ENCODE measurements at places on chromosomes 11 and 22.

GRCh38 chr11:69563946-69564775 is 76.8 kb upstream of the CCND1 start:
- DNase-seq: no peak

GRCh38 chr11:130189492-130190210 is 30.1 kb downstream of the ST14 start:
- DNase-seq: no peak

DNA sequence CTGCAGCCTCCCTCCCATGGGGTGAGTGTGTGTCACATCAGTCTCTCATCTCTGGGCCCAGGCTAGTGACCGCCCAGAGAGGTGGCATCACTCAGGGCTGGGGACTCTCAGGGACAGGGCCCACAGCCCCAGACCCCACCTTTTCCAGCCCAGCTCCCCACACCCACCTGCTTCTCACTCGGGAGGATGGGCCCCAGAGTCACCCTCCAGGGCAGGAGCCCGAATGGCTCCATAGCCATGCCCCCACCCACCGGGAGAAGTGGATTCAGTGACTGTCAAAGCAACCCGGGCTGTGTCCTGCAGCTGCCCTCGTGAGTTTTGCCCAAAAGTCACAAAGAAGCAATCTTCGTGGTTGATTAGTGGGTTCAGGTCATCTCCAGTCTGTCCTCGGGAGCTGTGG is 26.0 kb downstream of the PARVG start:
- no peak for DNase-seq

DNA sequence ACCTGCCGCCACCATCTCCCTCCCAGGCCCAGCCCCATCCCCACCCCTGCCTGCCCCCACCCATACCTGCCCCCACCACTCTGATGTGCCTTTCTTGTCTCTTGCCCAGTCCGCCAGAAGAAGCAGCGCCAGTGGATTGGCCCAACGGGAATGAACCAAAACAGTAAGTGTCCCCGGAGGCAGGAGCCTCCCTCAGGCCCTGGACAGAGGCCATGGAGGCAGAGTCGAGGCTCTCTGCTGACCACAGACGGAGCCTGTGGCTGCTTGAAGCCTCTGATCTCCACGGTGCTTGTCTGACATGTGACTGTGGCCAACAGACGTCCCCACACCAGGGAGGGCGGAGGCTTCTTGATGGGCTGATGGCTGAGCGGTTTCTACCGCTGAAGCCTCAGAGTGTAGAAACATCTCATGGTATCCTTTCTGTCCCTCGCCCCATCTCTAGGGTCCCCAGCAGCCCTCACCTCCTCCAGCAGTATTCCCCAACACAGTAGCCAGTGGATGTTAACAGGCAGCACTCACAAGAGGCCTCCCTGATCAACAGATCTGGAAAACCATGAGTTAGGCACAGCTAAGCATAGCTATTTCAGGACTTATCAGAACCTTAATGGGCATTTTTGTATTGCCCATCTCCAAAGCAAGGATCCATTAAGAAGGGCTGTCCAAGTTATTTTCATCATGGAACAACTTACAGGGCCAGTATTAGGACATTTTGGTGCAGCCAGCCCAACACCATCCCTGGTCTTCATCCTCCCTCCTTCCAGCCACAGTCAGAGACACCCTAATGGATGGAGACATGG is 21.7 kb downstream of the CD5 start:
- DNase-seq: no peak

DNA sequence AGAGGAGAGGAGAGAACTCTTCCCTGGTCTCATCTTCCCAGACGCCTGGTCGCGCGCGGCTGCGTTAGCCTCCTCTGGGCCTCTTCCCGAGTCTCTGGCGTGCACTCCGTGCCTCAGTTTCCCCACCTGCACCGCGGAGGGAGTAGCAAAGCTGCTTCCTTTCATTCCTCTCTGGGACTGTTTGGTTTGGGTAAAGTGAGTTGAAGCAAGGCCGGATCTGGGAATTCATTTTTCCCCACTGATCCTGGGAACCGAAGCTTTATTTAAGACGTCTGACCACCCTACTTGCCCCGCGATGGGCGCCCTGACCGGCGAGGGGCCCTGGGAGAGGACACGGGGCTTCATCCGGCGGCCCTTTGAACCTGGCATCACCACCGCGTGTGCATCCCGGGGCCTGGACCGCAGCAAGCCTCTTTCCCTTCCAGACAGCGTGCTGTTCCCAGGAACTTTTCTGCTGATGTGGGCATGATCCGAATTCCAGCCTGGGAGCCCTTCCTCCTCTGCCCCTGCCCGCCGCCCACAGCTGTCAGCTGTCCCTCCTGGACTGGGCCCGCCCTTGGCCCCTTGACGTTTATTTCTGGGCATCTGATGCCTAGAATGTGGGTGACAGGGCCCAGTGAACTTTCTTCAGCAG is 758 bp downstream of the LDLRAD3 start:
- no peak for DNase-seq

DNA sequence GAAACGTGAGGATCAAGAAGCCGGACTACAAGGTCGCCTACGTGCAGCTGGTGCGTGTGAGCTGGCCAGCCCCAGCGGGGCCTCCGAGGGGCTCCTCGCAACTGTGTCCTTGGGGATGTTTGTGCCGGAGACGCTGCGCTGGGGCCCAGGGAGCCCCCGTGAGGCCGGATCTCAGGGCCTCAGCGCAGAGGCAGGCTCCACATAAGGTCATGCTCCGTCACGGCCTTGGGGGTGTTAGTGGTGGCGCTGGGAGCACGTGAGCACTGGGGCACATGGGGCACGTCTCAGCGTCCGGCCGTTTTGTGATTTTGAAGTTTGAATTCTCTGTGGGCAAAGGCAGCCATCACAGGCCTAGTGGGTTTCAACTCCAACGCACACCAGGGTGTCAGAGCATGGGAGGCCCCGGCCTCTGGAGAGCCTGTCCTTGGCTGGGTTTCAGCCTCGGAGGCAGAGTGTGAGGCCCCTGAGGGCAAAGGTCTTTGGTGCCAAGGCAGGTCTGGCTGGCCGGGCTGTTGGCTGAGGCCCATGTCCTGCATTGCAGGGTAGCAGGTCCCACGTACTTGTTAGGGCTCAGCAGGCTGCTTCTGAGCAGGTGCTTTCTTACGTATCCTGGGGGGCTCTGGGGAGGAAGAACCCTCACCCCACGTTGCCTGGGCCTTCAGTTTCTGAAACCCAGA is 5.8 kb downstream of the MRPL23 start:
- DNase-seq: no peak

DNA sequence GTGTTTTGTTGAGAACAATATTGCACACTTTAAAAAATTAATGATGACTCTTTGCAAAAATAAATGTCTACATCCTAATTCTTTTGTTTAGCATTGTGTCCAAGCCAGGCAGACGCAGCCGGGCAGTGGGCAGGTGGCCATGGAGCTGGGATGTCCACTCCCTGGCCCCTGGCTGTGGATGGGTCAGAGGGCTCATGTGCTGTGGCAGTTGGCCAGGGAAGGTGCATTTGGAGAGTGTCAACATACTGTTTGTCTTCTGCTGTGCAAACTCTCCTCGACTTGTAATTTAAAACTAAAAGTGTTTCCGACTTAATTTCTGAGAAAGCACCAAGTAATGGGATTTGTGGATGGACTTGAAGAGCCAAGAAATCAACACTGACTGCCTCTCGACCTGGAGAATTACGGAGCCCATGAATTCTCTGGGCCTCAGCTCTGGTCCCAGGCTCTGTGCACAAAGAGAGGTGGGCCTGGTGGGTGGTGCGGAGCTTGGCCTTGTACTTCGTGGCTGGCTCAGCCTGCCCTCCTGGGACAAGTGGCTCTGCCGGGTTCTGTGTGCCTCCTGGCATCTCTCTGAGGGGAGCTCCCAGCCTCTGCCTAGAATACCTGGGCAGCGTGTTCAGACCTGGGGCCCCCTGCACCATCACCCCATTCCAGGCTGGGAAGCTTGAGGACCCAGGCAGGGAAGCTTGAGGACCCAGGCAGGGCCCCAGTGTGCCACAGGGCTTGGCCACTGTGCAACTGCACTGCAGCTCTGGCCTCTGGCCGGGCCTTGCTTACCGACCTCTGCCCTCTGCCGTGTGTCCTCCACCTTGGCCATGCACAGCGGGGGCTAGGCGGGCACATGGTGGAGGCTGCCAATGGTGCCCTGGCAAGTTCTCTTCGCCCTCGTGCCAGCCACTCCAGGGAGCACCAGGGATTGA is 46.4 kb downstream of the RTN4R start:
- no peak for DNase-seq

DNA sequence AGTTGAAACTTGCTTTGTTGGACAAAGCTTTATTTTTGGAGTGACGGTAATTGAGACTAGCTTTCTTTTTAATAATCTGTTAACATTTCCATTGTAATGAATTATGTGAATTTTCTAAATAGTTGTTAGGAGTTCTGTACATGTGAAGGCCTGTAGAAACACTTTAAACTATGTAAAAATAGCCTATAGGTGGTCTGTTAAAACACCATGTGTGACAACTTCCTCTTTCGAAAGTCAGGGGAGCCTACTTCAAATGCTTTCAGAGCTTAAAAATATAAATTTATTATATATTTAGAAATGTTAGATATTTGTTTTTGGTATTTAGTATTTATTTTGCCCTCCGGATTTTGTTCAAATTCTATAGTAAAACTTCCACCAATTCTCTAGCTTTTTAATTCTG is 28.7 kb downstream of the DDIAS start:
- no peak for DNase-seq

DNA sequence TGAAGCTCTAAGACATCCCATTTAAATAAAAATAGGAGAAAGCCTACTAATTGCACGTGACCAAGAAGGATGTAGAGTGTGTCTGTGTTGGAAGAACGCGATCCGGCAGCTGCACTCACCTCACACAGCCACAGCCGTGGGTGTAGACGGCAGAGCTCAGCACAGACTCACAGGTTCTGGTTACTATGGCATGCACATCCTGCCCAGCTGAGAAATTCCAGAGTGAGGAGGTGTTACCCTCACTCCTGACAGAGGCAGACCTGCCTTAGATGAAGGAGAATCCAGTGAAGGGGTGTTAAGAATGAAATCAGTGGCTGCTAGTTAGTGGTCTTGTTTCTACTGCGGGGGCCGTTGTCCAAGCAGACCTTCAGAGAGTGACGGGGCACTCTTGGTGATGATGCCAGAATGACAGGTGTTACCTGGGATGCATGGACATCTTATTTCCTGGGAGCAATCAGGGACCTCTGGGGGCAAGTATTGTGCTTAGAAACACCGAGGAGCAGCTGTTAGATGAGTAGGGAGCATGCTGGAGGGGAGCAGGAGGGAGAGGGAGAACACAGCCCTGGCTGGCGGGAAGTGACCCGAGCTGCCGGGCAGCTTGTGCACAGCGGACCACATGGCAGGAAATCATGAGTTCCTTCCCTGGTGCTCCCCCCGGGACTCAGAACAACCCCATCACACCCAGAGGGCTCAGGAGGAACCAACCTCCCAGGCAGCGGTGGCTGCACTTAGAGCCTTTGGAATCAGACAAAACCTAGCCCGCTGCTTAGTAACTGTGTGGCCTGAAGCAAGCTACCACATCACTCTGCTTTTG is 12.3 kb downstream of the KCNJ5 start:
- no peak for DNase-seq

All from stimulated activated CD4-positive, alpha-beta T cell treated with anti-CD3 and anti-CD28 coated beads, TNF-alpha, amount 100 ng/mL, for 1 hour (primary cell).